Activated T-cell treated with anti-CD3 and anti-CD28 coated beads, Interleukin-2, amount 50 U/mL, for 72 hours (primary cell): ENCODE measurements at places on chromosomes 2 and 18.

- DNase-seq = no peak
Observed at GRCh38 chr2:66560683-66561082, 125.8 kb downstream of the MEIS1 start.

DNA sequence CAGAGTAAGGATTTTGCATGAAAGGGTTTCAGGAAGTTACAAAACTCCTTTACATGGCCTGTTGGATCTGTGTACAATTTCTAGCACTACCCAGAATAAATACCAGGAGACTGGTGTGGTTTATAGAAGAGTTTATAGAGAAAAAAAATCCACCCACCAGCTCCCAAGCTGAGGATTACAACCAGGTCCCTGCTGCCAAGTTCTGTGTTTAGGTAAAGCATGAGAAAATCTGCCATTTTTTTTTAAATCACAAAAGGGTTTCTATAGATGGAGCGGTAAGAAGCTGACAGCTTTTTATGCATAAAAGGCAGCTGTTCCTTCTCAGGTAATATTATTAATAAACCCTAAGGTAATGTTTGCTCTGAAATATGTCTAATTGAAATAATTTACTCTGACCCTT is 545.4 kb upstream of the ZEB2 start:
- DNase-seq = no peak

- no peak for DNase-seq
Observed at GRCh38 chr18:69957747-69958146, 10.1 kb upstream of the CD226 start.

DNA sequence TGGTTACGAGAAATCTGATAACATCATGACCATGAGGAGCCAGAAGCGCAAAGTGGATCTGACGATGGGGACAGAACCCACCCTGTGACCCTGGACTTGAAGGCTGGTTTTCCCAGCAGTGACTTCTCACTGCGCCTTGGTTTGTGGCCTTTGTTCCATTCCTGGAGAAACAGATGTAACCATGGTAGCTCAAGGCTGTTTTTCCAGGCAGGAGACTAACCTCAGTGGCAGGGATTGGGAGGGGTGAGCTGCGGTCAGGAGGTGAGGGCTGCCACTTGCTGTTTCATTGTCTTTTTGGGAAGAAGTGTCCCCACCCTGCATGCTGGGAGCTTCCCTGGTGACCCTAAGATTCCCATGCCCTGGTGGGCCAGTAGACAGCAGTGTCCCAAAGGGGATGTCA is 116.4 kb upstream of the SMAD2 start:
- no peak for DNase-seq

DNA sequence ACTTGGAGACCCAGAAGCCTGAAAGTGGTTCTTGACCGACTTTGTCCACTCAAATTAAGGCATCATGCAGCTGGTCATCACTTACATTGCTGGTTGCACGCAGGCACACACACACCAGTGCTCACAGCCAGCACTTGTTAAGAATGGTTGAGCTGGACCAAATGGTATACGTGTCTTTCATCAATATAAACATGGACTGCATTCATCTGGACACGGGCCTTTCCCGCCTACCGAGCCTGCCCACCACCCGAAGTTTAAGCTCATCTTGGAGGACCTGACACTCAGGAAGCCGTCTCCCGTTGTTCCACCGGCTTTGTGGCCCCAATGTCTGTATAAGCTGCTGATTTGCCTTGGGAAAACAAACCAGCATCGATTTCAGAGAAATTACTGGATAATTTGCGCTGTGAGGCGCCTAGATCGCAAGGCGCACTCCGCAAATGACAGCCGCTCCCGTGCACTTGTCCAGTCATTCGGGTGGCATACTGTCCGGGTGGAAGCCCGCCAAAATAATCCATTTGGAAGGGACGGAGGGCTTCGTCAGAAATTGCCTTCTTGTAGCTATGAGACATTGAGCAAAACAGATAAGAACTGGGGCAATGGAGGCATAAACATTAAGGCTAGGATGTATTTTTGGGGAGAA is 40.1 kb upstream of the AKAIN1 start:
- DNase-seq = no peak

GRCh38 chr18:49021433-49022129 is 70.8 kb upstream of the SMAD7 start:
- peak; percentile 66 for DNase-seq

- no peak for DNase-seq
Observed at GRCh38 chr2:53268086-53268485, 499.5 kb upstream of the CHAC2 start.

DNA sequence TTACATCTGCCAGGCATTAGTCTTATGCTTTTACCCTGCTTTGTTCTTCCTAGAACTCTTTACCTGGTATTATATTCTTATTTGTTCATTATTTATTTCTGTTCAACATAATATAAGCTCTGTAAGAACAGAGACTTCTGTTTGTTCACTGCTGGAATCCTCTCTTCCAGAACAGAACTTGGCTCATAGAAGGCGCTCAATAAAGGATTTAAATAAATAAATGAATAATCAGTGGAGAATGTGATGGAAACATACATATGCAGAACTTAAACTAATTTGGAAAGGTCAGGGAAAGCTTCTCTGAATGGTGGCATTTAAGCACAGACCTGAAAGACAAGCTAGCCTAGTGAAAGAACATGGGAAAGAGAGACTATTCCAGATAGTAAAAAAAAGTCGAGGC is 24.3 kb downstream of the NCKAP1 start:
- no peak for DNase-seq
